ENCODE measurements at places on chromosomes 3 and 15. TPM values are rescaled to one million over a fixed set of nuclear protein-coding genes. Genes with fewer than 3 reads are reported as not detected.
A peak's percentile ranks its signal among the peaks of the same experiment; 100 is the strongest.

GRCh38 chr3:179432451-179432850 lies 18.8 kb downstream of the GNB4 start:
- DNase-seq = no peak
- no peak overlapping the region for H3K27ac ChIP-seq
- peaks cover 21% of the 10 kb centered on the region for H3K4me1 ChIP-seq
- H3K27me3 ChIP-seq = no peaks in the 10 kb centered on the region

DNA sequence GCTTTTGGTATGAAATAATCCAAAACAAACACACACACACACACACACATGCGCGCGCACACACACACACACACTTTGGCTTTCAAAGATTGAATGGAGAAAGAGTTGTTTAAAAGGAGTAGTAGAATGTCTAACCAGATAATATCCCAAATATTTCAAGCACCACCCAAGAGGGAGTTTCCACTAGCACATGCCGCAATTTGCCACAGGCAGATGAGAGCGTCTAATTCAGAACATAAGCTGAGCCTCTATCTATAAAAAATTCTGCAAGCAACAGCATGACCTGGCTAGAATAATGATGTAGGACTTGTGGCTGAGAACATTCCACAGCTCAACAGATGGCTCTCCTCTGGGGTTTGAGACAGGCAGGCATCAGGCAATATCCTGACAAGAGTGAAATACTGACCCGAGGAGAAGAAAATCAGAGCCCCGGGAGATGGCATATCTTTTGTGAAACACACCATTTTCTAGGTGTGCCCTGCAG lies 302.5 kb upstream of the GADL1 start:
- no peak overlapping the region for H3K4me3 ChIP-seq
- H3K27ac ChIP-seq = no peak overlapping the region
- no peaks in the 10 kb centered on the region for H3K36me3 ChIP-seq
- no peaks in the 10 kb centered on the region for H3K27me3 ChIP-seq

Gene FGD5
- total RNA-seq = 0.25 TPM

- H3K27me3 ChIP-seq = no peaks in the 10 kb centered on the region
- H3K27ac ChIP-seq = no peak overlapping the region
- DNase-seq = no peak
- no peaks in the 10 kb centered on the region for H3K4me1 ChIP-seq
- no peak overlapping the region for H3K4me3 ChIP-seq
Observed at GRCh38 chr3:39122813-39123212, 15.3 kb downstream of the TTC21A start.

- H3K27me3 ChIP-seq = no peaks in the 10 kb centered on the region
- no peak overlapping the region for H3K4me3 ChIP-seq
- no peaks in the 10 kb centered on the region for H3K4me1 ChIP-seq
- DNase-seq = no peak
- H3K27ac ChIP-seq = no peak overlapping the region
- peaks cover 13% of the 10 kb centered on the region for H3K36me3 ChIP-seq
Observed at GRCh38 chr3:98518816-98519215, 3.9 kb downstream of the CLDND1 start.

- no peak overlapping the region for H3K27ac ChIP-seq
- no peaks in the 10 kb centered on the region for H3K27me3 ChIP-seq
- H3K4me1 ChIP-seq = no peaks in the 10 kb centered on the region
- no peak overlapping the region for H3K4me3 ChIP-seq
- H3K36me3 ChIP-seq = no peaks in the 10 kb centered on the region
- no peak for DNase-seq
Observed at GRCh38 chr3:6753536-6753935, 107.4 kb upstream of the GRM7 start.

DNA sequence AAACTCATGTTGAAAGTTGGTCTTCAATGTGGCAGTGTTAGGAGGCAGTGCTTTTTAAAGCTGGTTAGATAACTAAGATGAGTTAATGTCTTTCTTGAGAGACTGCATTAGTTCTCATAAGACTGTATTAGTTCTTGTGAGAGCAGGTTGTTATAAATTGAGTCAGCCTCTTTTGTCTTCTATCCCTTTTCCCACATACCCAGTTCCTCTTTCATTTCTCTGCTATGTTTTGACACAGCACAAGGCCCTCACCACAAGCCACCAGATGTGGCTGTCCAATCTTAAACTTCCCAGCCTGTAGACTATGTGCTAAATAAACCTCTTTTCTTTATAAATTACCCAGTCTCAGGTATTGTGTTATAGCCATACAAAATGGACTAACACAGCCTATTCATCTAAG lies 94.6 kb upstream of the SNTN start:
- H3K36me3 ChIP-seq = no peaks in the 10 kb centered on the region
- no peaks in the 10 kb centered on the region for H3K4me1 ChIP-seq
- no peak for DNase-seq
- H3K27ac ChIP-seq = no peak overlapping the region
- H3K4me3 ChIP-seq = no peak overlapping the region

- H3K27ac ChIP-seq = no peak overlapping the region
- no peaks in the 10 kb centered on the region for H3K27me3 ChIP-seq
- peaks cover 7% of the 10 kb centered on the region for H3K4me1 ChIP-seq
- no peak for DNase-seq
Observed at GRCh38 chr3:72974956-72975355, 21.7 kb upstream of the PPP4R2 start.

DNA sequence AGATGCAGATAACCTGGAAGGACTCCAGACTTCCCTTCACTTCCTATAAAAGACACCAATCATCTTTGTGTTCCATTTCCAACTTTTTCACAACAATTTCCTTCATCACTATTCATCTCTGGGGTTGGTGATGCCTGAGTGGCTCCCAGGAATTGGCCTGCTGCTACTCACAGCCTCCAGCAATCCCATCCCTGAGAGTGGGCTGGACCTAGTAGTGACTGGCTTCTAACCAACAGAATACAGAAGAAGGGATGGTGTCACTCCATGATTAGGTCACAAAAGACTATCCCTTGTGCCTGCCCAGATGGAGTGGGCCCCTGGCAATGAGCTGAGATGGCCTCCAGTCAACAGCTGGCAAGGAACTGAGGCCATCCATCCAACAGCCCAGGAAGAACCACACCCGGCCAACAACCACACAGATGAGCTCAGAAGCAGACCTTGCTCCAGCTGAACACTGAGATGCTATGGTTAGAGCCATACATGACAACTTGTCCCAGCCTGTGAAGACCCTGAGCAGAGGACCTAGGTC lies 20.9 kb downstream of the OCA2 start:
- H3K27ac ChIP-seq = no peak overlapping the region
- H3K27me3 ChIP-seq = no peaks in the 10 kb centered on the region
- H3K36me3 ChIP-seq = no peaks in the 10 kb centered on the region
- DNase-seq = no peak

DNA sequence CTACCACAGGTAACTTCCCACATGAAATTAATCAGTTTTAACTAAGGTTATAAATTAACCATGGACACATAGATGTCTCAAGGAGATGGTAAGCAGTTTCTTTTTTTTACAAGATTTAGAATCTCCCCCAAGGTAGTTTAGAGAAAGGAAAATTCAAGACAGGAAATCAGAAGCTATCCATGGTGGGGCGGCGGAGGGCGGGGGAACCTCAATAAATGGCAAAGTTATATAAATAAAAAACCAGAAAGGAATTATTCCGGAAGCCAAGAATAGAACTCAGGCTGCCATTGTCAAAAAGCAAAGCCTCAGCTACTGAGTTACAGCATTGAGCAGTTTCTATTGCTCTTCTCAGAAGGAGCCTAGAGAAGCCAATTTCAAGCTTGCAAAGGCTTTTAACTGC lies 172.1 kb upstream of the SMAD3 start:
- H3K36me3 ChIP-seq = no peaks in the 10 kb centered on the region
- DNase-seq = no peak
- H3K27ac ChIP-seq = no peak overlapping the region

DNA sequence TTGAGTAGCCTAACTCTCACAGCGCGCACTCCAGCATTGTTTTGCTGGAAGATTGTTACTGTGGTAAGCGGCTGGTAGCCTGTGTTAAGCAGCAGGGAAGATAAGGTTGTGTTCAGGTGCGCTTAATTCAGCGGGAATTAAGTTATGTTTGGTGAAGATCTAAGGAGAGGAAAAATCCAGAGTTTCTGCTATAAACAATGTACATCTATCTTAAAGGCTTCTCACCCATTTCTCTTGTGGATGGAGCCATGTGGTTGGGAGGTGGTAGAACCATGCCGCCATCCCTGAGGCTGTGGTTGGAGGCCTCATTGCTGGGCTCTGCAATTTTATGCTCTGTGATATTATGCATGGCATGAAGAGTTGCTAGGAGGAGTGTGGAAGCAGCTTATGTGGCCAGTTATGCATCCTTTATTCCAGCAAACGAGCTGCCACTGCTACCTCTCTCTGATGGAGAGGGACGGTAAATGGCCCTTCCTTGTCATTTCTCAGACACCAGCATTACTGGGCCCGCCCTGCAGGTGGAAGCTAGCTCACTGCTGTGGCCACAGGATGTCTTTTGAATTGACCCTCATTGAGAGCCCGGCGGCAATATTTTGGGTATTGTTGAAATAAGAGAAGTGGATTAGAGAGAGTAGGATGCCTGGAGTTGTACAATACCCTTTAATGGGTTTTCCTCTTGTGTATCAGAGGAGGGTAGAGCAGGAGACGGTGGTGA lies 1.3 kb downstream of the MINAR1 start:
- peaks cover 88% of the 10 kb centered on the region for H3K27me3 ChIP-seq
- peak; percentile 65 for DNase-seq
- H3K27ac ChIP-seq = no peak overlapping the region
- H3K36me3 ChIP-seq = no peaks in the 10 kb centered on the region
- H3K4me3 ChIP-seq = peak overlapping the region; percentile 65

- no peaks in the 10 kb centered on the region for H3K4me1 ChIP-seq
- no peak overlapping the region for H3K27ac ChIP-seq
- H3K36me3 ChIP-seq = peaks cover 38% of the 10 kb centered on the region
- no peak overlapping the region for H3K4me3 ChIP-seq
- no peak for DNase-seq
- no peaks in the 10 kb centered on the region for H3K27me3 ChIP-seq
Observed at GRCh38 chr15:25061808-25062550, 107.2 kb downstream of the SNRPN start.

Gene CCR8
- not detected for total RNA-seq

DNA sequence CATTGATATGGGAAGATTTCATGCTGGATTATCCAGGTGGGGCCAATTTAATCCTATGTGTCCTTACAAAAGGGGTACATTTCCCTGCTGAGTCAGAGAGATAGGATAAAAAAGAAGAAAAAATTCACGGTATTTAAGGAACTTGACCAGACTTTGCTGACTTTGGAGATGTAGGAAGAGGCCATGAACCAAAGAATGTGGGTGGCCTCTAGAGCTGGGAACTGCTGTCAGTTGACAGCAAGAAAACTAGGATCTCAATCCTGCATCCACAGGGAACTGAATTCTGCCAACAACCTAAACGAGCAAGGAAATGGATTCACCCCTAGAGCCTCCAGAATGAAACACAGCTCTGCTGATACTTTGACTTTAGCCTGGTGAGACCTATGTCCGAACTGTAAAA lies 148.1 kb upstream of the SLC24A5 start:
- H3K4me1 ChIP-seq = peaks cover 24% of the 10 kb centered on the region
- H3K4me3 ChIP-seq = no peak overlapping the region
- no peak overlapping the region for H3K27ac ChIP-seq

DNA sequence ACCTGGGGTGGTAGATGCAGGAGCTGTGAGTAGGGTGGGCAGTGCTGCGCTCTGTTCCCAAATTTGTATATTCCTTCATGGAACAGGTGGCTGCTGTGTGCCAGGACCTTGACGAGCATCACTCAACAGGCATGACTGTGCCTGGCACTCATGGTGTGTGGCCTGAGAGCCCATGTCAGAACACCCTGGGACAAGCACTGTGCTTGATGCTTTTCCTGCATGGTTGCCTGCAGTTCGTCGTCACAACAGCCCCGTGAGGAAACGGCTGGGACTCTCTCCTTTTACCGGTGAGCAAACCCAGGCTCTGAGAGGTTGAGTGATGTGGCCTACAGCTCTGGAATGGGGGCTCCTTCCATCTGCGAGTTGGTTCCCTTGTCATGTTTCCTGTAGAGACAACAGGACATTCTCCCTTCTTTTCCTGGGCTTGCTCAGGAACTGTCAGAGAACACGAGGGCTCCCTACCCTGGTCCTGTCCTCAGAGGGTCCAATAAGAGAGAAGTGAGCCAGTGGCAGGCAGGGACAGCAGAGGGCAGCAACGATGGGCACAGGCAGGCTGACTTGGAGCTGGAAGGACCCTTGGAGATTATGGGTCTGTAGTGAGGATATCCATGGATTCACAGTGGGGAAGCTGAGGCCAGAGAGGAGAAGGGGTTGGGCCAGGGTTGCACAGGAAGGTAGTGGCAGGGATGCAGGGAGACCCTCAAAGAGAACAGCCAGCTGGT lies 37.4 kb downstream of the PRKCD start:
- H3K4me3 ChIP-seq = no peak overlapping the region
- peak; percentile 46 for DNase-seq
- no peaks in the 10 kb centered on the region for H3K36me3 ChIP-seq
- no peak overlapping the region for H3K27ac ChIP-seq

GRCh38 chr15:58069008-58069407 lies 3.5 kb upstream of the ALDH1A2 start:
- no peaks in the 10 kb centered on the region for H3K36me3 ChIP-seq
- DNase-seq = no peak
- peaks cover 41% of the 10 kb centered on the region for H3K27me3 ChIP-seq
- H3K4me1 ChIP-seq = peaks cover 7% of the 10 kb centered on the region
- no peak overlapping the region for H3K27ac ChIP-seq

Gene PLSCR5
- not detected for total RNA-seq

DNA sequence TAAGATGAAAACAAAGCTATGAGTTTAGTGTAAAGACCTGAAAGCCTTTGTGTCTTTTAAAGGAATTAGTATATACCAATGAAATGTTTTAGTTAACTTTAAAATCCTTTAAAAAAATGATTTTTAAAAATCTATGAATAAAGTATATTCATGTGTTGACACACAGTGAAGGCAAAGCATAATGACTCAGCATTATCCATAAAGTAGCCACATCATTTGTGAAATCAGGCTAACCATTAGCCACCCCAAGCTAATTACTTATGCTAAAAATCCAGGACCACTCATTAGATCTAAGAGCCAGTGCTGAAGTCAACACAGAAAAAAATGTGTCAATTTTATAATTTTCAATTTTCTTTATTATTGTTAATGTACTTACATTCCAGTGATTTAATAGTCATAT lies 310.2 kb downstream of the TBC1D5 start:
- DNase-seq = no peak
- no peaks in the 10 kb centered on the region for H3K36me3 ChIP-seq
- H3K4me3 ChIP-seq = no peak overlapping the region
- no peak overlapping the region for H3K27ac ChIP-seq
- H3K4me1 ChIP-seq = no peaks in the 10 kb centered on the region
- H3K27me3 ChIP-seq = no peaks in the 10 kb centered on the region

Gene ASB14
- total RNA-seq = not detected

DNA sequence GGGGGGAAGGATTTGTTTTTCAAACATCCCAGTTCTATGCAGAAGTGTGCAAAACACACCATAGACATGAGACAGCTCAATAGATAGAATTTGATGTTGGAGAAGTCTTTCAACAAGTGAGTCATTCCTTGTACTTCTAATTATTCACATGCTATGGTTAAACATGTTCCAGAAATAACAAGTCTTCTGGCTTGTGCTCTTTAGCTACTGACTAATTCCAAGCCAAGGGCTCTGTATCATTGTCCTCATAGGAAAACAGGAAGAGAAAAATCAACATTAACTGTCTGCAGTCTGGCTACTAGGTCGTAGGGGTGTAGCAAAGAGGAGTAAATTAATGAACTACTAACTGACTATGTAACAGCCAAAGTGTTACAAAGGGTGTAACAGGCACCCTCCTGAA lies 25.8 kb downstream of the LDHAL6B start:
- no peaks in the 10 kb centered on the region for H3K27me3 ChIP-seq
- no peaks in the 10 kb centered on the region for H3K36me3 ChIP-seq
- H3K4me3 ChIP-seq = no peak overlapping the region
- H3K4me1 ChIP-seq = peaks cover 8% of the 10 kb centered on the region
